ENCODE measurements at places on chromosomes 3 and 15. TPM values are rescaled to one million over a fixed set of nuclear protein-coding genes. Genes with fewer than 3 reads are reported as not detected.

HES1 gene
- total RNA-seq = 92.6 TPM

CLSTN2 gene
- 11.3 TPM for total RNA-seq

RARRES1 gene
- 6.7 TPM for total RNA-seq

TM4SF1 gene
- total RNA-seq = 630 TPM

ZBTB47 gene
- total RNA-seq = 33.2 TPM

EPHA3 gene
- total RNA-seq = 0.26 TPM

ZDHHC19 gene
- not detected for total RNA-seq

RAD54L2 gene
- 22.9 TPM for total RNA-seq

TLNRD1 gene
- total RNA-seq = 4.8 TPM

SI gene
- total RNA-seq = not detected

TUSC7 gene
- total RNA-seq = not detected

CCDC54 gene
- total RNA-seq = not detected

ABI3BP gene
- total RNA-seq = 728 TPM

CLDN11 gene
- 39.6 TPM for total RNA-seq

ARGFX gene
- not detected for total RNA-seq

POLR2M gene
- 178 TPM for total RNA-seq

IL17RB gene
- total RNA-seq = 3.6 TPM

MOBP gene
- total RNA-seq = not detected

OR5AC2 gene
- total RNA-seq = not detected

TMC3 gene
- not detected for total RNA-seq

ZNF662 gene
- 5.2 TPM for total RNA-seq

WNT7A gene
- not detected for total RNA-seq

GOLGA6L7 gene
- total RNA-seq = not detected

KNG1 gene
- total RNA-seq = not detected

Measured in articular chondrocyte of knee joint (primary cell).